ENCODE measurements at places on chromosomes 2 and 18.

DNA sequence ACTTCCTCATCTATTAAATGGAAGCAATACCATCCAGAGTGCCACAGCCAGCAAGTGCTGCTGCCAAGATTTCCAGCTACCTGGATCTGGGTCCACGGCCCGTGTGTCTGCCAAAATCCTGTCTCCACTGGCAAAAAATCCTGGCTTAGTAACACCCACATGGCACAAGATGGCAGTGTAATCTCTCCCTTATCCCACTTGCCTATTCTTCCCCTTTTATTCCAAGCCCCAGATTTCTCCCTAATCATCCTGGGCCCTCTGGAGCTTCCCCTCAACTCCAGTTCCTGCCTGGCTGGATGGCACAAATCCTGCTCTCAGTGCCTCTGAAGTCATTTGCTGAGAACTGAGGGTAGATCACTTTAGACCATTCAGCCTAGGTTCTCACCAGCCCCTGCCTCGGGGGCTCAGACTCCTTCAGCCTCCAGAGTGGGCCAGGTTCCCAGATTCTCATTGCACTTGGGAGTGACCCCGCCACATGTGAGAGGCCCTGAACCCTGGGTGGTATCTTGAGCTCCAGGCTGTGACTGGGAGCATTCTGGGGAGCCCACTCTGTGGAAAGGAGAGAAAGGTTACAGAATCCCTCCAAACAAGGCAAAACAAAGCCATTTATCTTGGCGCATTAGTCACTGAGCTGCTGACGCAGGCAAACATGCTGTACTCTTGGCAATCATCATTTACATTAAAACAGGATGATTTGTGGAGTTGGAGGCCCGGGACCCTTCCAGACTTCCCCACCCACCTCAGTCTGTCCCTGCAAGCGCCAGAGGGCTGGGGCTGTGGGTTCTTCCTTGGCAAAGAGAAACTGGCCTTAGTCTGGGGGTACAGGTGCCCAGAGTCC lies 325.8 kb downstream of the DYSF start:
- DNase-seq = no peak

- DNase-seq = peak; percentile 56
These were observed 45.9 kb downstream of the ITPRID2 start for GRCh38 chr2:181937473-181937872.

DNA sequence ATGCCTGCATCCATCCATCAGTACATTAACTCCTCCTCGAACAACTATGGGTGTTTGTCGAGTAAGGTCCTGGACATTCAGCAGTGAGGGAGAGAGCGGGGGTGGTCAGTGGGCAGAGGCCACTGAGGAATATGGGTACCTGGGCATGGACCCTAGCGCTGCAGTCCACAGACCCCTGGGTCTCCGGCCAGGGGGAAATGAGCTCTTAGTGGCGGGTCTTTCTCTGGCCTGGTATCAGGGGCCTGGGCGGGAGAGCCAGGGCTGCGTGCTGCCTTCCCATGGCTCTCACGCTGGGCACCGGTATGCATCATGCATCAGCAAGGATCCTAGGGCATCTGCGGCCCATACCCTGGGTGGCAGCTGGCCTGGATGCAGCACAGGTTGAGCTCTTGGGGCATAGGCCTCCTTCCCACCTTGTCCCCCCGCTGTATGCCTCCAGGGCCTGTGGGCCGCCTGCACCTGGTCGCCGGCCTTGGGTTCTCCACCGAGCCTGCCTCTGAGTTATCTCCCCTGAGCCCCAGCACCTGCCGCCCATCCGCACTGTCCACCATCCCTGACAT lies 1.3 kb upstream of the MOCOS start:
- DNase-seq = no peak

GRCh38 chr18:8424917-8425725 lies 184.1 kb upstream of the RAB12 start:
- peak; percentile 94 for DNase-seq

DNA sequence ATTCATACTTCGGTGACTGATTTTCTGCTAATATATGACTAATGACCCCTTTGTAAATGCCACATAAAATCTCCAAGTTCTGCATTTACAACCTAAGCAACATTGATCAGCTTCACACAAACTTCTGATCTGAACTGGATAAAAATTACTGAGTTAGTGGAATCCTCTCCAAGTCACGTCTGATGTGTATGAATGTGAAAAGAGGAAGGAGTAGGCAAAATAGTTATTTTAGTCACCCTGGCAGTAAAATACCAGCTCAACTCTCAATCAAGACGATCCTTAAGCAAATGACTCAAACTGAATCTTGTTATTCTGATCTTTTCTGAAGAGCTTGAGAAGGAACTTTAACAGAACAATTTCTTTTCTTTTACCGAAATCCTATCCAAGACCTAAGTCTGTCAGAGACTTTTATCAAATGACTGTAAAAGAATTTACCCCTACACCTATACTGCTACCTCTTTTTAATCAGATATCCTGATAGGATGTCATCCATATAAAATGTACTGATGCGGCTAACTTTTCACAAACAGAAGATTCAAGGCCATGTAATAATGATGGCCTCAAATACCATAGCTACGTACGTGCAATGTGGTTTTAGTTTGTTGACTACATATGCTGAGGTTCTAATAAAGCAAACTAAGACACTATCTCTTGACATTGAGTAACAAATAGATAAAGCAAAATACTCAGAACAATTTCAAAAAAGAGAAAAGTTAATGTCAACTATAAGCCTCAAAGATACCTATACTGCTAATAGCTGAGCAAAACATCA lies 23.7 kb downstream of the CUL3 start:
- no peak for DNase-seq

- peak; percentile 70 for DNase-seq
These were observed 101.6 kb downstream of the AP1S3 start for GRCh38 chr2:223735659-223736244.

- DNase-seq = no peak
These were observed 214.0 kb downstream of the DLGAP1 start for GRCh38 chr18:4241090-4241617.

DNA sequence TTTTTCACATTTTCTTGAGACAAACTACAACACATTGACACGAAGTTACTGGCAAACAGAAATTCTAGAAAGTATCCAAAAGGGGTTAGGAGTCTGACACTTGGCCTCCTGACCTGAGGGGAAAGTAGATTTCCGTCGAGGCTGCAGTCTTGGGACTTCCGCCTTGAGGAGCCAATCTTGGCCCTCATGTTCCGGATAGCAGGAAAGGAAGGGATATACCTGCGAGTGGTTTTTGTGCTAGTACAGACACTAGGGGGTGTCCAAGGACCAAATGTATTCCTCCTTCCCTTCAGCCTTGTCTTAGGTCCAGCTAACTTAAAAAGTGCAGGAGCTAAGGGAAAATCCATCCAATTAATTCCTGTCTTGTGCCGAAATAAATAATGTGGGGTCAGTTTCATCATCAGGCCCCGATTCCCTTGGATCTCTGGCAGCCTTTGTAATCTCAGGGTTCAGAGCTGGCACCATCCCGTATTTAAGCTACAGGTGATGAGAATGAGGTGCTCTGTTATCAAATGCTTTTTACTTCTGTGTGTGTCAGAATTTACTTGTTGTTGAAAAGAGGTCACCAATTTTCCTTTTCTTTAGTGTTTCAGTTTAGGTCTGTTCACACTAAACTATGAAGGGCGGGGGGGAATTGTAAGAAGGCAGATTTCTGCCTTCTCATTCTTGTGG lies 330.2 kb upstream of the FANCL start:
- DNase-seq = peak; percentile 83

- DNase-seq = no peak
These were observed 25.2 kb downstream of the RPE start for GRCh38 chr2:210027608-210028007.

DNA sequence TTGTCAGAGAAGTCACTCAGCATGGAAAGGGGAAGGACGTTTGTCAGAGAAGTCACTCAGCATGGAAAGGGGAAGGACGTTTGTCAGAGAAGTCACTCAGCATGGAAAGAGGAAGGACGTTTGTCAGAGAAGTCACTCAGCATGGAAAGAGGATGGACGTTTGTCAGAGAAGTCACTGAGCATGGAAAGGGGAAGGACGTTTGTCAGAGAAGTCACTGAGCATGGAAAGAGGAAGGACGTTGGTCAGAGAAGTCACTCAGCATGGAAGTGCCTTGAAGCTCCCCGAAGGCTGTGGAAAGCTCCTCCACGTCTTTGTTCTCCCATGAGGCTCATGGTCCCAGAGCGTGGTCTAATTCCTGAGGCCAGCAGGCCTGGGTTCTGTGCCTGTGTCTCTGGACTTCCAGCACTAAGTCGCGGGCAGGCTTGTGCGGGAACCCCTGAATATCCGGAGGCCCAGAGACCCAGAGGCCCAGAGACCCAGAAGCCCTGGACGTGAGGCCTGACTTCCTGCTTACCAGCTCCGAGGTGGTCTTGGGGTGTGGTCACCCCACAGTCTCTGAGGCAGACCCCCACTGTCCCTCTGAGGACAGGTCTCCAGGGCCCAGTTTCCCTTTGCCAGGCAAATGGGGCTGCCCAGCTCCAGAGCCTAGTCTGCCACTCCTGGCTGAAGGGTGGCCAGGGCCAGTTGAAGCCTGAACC lies 70.4 kb upstream of the TWIST2 start:
- no peak for DNase-seq

- no peak for DNase-seq
These were observed 35.1 kb downstream of the MYO1B start for GRCh38 chr2:191280290-191280689.

DNA sequence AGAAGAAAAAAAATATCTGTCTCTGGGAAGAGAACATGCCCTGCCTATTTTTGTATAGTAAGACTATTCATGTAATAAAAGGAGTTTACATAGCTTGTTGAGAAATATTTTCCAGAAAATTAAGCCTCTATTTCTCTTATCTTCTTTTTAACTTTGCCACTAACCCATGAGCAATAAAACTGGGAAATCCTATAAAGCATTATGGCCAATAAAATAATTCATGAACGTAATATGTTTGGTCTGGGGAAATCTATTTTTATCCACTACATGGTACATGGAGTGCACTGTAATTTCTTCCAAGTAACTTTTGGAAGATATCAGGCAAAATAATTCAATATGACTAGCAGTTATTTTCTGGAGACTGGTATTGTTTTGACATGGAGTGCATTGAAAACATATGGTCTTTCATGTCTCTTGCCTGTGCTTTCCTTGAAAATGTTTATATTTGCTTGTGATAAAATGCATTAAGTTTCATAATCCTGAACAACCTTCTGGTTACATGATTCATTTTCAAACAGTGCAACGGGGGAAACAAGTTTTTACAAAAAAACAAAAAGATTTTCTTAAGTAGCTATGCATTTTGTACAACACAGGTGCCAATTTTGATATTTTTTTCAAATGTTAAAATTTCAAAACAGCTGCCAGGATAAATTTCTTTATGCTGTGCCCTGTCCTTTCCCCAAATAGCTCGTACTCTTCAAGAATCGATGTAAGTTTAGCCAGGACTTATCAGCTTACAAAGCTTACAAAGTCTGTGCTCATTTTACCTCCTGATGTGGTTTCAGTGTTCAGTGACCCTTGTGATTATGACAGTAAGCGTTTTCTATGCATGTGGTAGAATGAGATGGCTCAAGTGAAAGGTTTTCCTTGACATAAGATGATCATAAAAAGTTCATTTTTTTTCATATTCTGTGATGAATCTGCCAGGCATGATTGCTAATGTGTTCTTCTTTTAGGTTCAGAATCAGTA lies 194.5 kb downstream of the UBE2E3 start:
- DNase-seq = no peak

DNA sequence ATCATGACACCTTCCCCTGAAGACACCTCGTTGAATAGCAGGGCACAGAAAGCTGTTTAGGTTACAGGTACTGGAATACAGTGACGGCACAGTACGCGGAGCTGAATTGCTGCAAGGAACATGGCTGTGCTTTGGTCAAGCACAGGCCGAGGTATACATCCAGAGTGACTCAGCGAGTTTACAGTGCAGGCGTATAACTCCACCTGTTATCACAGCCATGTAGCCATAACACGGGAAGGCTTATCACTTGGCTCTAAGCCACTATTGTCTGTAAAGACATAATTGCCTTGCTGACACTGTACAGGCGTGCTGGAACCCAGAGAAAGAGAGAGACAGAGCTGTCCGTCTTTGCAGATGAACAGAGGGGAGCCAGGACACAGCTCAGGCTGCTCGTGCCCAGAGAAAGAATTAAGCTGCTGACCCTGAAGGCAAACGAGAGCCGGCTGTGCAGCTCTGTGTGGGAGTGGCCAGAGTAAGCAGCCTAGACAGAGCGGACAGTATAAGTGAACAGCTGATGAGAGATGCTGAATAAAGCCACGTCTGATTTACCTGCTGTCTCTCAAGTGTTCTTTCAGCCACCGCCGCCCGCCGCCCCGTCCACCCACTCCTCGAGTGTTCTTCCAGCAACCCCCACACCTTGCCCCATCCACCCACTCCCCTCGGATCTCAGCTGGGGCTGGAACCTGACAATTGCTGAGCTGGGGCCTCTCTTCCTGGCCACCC lies 87.3 kb upstream of the PPP1CB start:
- DNase-seq = no peak

- DNase-seq = no peak
These were observed 15.5 kb upstream of the METTL21A start for GRCh38 chr2:207640661-207641060.

DNA sequence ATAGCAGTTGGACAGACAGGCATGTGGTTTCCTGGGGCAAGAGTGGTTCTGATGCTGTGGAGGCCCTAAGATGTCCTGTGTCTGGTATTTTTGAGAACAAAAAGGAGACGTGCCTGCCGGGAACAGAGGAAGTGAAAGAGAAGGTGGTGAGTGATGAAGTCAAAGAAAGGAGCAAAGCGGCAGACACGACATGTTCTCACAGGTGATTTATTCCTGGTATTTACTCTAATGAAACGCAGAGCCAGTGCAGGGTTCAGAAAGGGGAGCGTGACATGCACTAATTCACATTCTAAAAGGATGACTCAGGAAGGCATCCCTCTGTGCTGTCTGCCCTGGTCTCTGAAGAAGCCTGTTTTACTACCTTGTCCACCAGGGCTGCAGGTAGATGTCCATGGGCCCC lies 211.0 kb downstream of the KCNE4 start:
- peak; percentile 15 for DNase-seq

DNA sequence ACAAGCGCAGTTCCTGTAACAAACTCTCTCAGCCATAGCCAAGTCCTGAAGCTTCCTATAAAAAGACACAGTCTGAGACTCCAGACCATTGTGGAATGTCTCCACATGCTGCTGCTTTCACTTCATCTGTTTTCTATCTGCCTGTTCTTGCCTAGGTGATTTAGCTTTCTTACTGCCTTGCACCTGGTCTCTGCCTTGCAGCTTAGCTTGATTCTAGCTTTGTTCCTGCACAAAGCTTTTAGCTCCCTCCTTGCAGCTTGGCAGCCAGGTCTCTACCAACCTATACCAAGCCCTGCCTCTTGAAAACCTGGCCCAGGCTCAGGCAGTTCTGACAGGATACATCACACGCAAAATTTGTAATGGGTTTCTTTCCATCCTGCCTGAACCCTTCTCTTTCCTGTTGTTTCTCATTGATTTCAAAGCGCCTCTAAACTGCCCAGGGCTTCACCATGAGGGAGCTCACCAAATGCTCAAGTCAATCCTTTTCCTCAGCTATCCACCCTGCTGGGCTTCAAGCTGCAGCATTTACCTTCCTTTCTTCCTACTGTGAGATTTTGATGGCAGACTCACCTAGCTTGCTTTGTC lies 941.3 kb upstream of the NXPH2 start:
- no peak for DNase-seq

- DNase-seq = no peak
These were observed 385.2 kb upstream of the PIK3C3 start for GRCh38 chr18:41569867-41570266.
